NCI-H510A treated with DMSO at 0.1 percent for 48 hours (cell line): ENCODE measurements at places on chromosomes 13 and 19.

GRCh38 chr13:26923824-26924605, 163.4 kb upstream of the GPR12 start:
- no peak for DNase-seq

GRCh38 chr19:55368701-55369563, 1.3 kb downstream of the IL11 start:
- no peak for DNase-seq

DNA sequence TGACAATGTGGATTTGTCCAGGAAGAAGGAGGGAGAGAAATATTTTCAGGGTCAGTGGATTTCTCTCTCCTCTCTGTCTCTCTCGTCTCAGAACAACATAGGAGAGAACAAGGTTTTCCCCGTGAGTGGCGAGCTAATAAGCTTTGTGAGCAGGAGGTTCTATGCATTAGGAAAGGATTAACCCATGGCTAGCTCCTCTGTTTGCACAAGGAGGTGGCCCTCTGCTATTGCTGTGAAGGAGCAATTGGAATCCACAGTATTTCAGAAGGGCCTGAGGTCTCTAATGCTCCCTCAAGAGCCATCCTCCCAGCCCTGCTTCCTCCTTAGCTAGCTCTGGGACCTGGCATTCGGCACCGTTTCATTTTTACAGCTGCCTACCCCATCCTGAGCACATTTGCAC, 288.9 kb upstream of the MAB21L1 start:
- DNase-seq = no peak

DNA sequence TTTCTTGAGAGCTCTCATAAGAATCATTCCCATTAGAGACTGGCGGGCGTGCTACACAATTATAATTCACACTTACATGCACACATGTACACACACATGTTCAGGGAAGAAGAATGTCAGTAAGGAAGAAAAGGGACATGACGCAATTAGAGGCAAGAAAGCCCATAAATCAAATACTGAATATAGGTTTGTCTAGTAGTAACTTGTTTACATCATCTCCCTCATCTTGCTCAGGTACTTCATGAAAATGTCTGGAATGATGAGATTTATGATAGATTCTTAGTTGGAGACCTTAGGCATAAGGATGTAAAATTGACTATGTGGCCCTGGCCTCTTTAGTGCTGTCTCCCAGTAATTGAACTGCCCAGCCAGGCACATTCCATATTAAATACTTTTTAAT, 628.0 kb upstream of the PCDH20 start:
- DNase-seq = no peak

DNA sequence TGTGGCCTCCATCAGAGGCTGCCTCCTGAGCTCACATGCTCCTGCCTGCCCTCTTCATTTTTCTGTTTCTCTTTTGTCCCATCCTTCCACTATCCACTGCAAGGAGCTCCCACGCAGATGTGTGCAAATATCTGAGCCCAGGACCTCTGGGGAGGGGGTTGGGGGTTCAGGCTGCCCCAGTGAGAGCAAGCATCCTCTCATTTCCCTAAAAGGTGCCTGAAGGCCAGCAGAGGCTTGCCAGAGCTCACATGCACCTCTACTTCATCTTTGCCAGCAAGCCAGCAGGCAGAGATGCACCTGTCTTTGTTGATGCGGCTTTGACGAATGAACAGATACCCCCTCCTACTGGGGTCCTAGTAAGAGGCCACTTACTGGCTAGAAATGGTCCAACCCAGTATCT, 128.8 kb downstream of the FGF9 start:
- DNase-seq = no peak

DNA sequence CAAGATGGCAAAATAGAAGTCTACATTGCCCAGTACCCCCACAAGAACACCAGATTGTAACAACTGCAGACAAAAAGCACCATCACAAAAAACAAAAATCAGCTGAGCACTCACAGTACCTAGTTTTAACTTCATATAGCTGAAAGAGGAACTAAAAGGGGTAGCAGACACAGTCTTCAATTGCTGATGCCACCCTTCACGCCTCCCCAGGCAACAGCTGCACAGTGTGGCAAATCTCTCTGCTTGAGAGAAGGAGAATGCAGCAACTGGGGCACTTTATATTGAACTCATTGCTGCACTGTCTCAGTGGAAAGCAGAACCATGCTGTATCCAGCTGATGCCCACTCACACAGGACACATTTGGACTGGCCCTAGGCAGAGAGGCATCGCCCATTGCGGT, 2714.5 kb upstream of the PCDH20 start:
- DNase-seq = no peak
